NCI-H524 (cell line): ENCODE measurements at places on chromosomes 13 and 19.

GRCh38 chr19:22446605-22447004, 24.5 kb upstream of the ZNF98 start:
- DNase-seq = no peak

GRCh38 chr13:51607165-51607564, 22.9 kb downstream of the WDFY2 start:
- DNase-seq = no peak

DNA sequence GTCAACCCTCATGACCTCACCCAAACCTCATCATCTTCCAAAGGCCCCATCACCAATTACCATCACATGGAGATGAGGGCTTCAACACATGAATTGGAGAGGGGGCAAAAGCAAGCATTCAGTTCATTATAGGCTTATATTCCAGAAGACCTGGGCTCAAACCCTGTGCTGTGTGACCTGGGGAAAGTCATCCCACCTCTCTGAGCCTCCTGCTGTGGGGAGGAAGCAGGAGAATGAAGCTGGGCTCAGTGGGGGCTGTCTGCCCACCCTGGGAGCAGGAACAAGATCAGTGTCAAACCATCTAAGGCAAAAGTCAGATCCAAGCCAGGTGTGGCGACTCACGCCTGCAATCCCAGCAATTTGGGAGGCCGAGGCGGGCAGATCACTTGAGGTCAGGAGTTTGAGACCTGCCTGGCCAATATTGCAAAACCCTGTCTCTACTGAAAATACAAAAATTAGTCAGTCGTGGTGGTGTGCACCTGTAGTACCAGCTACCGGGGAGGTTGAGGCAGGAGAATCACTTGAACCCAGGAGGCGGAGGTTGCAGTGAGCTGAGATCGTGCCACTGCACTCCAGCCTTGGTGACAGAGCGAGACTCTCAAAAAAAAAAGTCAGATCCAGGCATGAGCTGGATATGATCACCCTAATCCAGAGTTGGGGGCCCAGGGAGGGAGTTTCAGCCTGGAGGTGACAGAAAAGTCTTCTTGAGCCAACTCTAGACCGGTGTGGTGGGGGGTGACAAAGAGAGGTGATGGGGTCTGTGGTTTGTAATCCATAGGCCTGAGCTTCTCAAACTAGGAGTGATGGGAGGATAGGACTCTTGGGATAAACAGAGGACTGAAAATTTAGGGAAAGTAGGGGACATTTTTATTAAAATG, 1.6 kb upstream of the TPM4 start:
- DNase-seq = no peak

DNA sequence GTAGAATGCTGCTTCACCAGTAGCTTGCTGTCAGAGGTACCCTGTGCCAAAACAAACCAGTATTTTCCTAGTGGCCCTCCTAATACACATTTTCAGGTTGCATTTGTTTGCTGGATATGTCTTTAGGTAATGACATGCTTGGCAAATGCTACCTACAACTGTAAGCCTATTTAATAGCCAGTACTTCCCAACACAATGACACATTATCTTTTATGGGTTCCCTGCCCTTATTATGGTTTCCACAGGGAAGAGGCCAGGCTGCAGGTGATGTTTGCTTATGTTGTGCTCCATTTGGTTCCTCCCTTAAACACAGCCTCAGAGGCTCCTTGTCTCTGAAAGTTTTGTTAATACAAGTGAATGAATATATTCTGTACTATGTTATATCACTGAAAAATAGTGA, 24.7 kb downstream of the FRY start:
- DNase-seq = no peak

DNA sequence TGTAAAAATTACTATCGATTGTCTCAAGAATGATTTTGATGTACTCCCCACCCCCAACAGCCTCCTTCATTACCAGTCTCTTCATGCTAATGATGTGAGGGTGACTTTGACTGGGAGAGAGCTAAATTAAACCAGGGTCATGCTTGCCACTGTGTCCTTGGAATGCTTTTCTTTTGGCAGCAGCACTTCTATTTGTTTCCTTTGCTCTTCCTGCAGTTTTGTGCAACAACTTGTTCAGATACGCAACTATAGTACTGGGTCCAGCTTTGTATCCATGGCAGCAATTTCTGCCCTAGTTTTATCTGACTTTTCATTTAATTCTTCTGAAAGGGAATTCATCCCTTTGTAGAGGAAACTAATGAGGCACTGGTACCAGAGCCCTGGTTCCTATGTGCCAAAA, 2792.1 kb downstream of the PCDH9 start:
- DNase-seq = no peak

GRCh38 chr13:29683041-29683440, 87.6 kb upstream of the SLC7A1 start:
- DNase-seq = no peak

- no peak for DNase-seq
These were observed 486 bp downstream of the ZNF529 start for GRCh38 chr19:36572593-36573019.

- DNase-seq = no peak
These were observed 575.8 kb downstream of the DACH1 start for GRCh38 chr13:71290963-71291841.

DNA sequence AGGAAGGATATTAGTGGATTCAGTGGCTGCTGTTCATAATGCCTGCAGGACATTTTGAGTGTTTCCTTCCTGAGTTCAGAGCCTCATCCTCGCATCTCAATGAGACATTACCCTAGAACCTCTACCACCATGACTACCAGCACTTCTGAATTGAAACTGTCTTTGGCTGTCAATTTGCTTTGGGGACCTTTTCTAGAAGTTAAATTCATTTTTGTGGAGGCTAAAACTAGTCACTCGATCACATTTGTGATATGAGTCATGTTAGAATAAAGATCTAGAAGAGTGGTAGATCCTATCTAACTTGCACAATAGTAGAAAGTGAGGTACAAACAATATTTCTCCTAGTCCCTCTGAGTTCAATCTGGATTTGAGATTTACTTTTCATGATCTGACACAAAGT, 124.9 kb downstream of the KCNRG start:
- DNase-seq = no peak

GRCh38 chr13:105220881-105221280, 1314.6 kb downstream of the EFNB2 start:
- no peak for DNase-seq
